ENCODE measurements at places on chromosomes 5 and 9. TPM values are rescaled to one million over a fixed set of nuclear protein-coding genes. Genes with fewer than 3 reads are reported as not detected.

Gene RNF208
- 4.1 TPM for total RNA-seq

Gene PCA3
- 0.12 TPM for total RNA-seq

Gene GNA14
- total RNA-seq, result 21.1 TPM

Gene BTNL3
- total RNA-seq, result not detected

Gene PALM2AKAP2
- total RNA-seq, result 20.7 TPM

Gene ALDH7A1
- total RNA-seq, result 49.2 TPM

Gene MYMK
- 2.8 TPM for total RNA-seq

Gene SLC9A3
- total RNA-seq, result 44.5 TPM

Gene PLCXD3
- 0.53 TPM for total RNA-seq

Gene ISL1
- not detected for total RNA-seq

Gene ARHGEF28
- 63.9 TPM for total RNA-seq

Gene PKN3
- total RNA-seq, result 6.1 TPM

Gene ANGPTL2
- total RNA-seq, result 17.6 TPM

Gene PCDHB9
- total RNA-seq, result 3.3 TPM

Gene OR2S2
- not detected for total RNA-seq

Gene PCDHB7
- total RNA-seq, result 4.4 TPM

Gene SLC25A2
- total RNA-seq, result 0.35 TPM

Gene NIM1K
- 0.70 TPM for total RNA-seq

Gene HAVCR2
- 13.0 TPM for total RNA-seq

Gene PCDHB12
- total RNA-seq, result 9.3 TPM

Gene CMYA5
- 72.5 TPM for total RNA-seq

Gene CCDC187
- total RNA-seq, result 3.0 TPM

Gene LTC4S
- 1.5 TPM for total RNA-seq

Gene HTR1A
- total RNA-seq, result 0.23 TPM

Gene MUSK
- 2.3 TPM for total RNA-seq

Gene MARCOL
- total RNA-seq, result not detected

Gene PDCD1LG2
- total RNA-seq, result 0.64 TPM

All from metanephros (tissue), 2 donors.